ENCODE measurements at places on chromosomes 3 and 15.

- no peak for DNase-seq
Measured at GRCh38 chr15:26391567-26392194, 381.2 kb downstream of the GABRB3 start.

GRCh38 chr15:41417418-41418195 is 712 bp downstream of the RTF1 start:
- peak; percentile 61 for DNase-seq

DNA sequence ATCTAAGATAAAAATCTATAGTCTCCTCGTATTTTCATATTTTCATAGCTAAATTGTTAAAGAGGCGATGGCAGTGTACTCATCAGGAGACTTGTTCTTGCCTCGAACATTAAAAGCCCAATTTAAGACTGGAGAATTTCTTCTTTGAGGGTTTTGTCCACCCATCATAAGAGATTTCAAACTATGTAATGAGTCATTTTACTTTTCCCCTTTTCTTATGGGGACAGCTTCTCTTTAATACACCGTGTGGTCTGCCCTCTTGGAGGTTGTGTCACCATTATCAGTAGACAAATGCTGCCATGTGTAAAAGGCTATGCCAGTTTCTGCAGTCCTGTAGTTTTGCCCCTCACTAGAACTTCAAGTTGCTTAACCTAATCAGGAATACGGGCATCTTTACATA is 16.9 kb downstream of the TGFBR2 start:
- DNase-seq, result no peak

DNA sequence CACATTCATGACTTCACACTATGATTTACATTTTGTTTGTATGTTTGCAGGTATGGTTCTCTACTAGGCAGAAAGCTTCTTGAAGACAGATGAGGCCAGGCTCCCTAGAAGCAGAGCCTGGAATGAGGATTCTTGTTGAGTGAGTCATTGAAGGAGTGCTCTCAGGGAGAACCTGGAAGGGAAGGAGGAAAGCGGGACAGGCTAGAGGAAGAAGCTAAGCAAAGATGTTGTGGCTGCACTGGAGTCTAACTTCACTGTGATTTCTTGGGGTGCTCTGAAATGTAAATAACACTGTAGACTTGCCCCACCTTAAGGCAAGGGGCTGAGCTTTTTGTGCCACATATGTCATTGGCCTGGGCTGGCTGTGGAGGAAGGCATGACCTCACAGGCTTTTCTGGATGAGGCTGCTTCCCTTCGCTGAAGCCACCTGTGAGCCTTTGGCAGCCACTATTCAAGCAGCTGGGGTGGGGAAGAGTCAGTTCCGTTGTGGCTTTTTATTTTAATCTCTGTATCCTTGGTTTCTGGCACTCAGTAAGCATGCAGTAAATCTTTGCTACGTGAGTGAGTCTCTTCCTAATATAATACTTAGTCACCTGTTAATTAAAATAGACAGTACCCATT is 307.3 kb downstream of the SV2B start:
- no peak for DNase-seq

GRCh38 chr15:39095218-39095879 is 485.5 kb upstream of the THBS1 start:
- DNase-seq, result no peak

DNA sequence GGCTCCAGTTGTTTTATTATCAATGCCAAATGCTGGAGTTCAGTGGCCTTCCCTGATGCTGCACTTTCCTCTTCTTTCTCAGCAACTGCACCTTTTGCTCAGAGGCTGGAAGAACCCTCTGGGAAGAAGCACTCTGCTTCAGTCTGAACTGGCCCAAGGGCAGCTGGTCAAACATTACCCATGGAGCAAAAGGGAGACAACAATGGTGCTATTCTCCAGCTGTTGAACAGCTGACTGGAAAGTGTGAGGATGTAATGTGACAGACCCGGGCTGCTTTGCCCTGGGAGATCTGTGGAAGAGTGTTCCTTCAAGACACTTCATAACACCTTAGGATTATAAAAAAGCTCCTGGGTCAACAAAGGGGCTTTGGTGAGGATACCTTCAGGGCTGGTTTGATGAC is 84.9 kb downstream of the EPHB1 start:
- DNase-seq, result no peak

DNA sequence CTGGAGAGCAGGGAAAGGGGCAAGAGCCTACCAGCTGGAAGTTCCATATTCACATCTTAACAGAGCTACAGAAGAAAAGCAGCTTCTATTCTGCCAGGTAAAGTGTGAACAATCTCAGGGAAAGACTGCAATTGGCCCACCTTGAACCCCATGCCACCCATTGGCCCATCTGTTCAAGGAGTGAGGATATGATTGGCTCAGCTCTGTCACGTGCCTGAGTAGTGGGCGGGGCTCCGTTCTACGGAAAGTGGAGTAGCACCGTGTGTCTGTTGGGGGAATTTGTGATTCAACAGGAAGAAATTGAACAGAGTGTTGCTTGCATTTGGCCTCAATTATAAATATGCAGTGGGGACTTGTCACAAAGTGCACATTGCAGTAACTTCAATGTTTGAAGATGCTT is 81.8 kb downstream of the MINAR1 start:
- DNase-seq, result no peak

DNA sequence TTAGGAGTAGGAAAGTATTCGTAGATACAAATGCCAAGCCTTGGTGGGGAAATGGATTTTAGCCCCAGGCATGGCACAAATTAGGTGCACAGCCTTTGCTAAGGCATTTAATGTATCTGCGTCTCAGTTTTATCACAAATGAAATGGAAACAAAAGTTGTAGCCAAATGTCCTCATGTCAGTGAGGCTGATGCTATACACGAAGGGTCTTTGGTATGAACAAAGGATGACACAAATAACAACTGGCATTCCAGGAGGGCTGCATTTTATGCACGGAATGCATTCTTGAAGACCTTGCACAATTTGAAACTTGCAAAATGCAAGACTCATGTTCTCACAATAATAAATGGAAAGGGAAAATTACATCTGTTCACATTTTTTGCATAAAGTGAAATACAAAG is 181.9 kb downstream of the SV2B start:
- no peak for DNase-seq

DNA sequence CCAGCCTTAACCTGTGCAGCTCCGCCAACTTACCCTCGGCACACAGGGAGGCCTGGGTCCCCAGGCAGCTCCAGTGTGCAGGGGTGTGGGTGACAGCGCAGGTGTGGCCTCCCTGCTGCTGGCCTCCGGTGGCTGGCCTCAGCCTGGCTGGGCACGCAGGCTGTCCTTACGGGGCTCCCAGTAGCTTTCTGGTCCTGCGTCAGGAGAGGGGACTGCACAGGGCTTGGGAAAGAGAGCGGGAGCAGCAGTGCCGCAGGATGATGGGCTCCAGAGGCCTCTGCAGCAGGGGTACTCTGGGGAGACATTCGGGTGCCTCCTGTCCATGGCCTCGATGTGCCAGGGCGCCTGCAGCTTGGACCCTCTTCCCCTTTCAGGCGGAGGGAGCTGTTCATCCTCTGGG is 9.4 kb downstream of the APBA2 start:
- no peak for DNase-seq

DNA sequence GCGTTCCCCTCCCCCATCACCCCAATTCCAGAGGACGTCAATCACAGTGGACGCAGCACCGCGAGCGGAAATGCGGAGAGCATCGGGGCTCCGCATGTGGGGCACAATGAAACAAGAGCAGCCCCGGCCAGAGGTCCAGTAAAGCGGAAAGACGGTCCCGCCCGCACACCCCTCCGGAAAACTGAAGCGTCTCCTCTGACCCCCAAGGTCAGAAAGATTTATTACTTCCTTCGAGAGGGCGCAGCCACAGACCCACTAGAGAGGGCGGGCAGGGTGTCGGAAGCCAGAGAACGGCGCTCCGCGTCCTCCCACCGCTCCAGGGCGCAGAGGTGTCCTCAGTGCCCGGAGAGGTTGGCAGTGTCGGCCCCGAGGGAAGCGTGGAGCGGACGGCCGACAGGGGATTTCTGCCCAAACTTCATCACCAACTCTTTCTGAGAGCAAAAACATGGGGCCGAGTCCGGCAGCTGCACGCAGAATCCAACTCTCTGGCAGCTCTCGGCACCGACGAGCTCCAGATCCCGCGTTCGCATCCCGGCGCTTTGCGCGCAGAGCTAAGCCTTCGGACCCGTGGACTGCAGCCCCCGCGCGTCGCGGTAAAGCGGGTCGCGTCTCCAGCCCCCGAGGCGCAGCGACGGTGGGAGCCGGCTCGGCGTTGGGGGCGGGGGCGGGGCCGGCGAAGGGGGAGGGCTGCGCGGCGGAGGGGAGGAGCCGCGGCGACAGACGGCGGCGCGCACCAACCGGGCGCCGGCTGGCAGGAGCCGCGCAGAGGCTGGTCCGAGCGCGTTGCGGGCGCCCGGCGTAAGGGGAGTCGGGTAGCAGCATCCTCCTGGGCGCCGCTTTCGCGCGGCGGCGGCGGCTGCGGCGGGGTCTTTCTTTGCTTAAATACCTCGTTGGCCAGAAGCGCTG is at the start of gene CHST2:
Gene CHST2, plus strand, starts transcription at position 763 of the 906 bp plus-strand sequence. CDS start 1,046 bp downstream, outside the sequence.
- DNase-seq, result peak; percentile 77

DNA sequence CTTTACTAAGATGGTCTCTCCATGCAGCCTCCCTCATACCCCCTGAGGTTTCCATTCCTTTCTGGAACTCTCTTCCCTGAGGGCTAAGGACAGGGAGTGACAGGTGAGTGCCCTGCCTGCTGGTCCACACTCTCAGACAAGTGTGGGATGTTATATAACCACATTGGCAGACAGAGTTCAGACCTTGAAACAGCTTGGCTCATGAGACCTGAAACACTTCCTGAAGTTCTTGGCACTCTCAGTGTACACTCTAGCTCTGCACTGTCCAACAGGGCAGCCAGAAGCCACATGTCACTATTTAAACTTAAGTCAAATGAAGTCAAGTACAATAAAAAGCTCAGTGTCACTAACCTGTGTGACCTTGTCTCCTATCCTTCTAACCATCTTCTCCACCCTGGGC is 188.5 kb downstream of the ZNF621 start:
- DNase-seq, result no peak

- no peak for DNase-seq
Measured at GRCh38 chr3:129410971-129411370, 17.5 kb downstream of the EFCAB12 start.

DNA sequence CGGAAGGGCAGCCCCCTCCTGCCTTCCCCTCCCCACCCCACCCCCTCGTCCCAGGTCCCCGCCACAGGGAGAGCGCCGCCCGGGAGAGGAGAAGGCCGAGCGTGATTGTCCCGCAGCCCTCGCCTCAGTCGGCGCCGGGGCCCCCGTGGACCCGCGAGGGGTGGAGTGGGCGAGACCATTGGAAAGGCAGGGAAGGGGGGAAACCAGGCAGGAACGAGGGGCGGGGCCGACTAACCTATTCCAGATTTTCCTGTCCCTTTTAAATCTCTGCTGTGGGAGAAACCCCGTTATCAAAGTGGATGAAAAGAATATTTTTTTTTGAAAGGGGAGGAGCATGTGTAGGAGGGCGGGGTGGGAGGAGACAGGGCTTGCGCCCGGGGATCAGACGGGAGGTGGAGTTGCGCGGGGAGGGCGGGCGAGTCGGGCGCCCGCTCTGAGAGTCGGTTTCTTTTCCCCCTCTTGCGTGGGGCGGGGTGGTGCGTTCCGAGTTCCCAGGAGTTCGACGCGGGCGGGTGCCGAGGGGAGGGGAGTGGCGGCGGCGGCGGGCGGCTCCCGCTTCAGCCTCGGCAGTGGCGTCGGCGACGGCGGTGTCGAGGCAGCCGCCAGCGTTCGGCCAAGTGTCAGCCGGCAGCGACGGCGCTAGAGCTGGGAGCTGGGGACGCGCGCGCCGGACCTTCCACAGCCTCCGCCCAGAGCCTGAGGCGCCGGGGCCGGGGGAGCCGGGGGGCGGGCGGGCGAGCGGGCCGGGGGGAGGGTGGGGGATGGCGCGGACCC is at the start of gene NECTIN3:
Gene NECTIN3, plus strand, starts transcription at position 560 of the 774 bp plus-strand sequence. Its CDS starts 202 bp downstream, at position 762.
- DNase-seq, result peak; percentile 91

- DNase-seq, result no peak
Measured at GRCh38 chr3:75048650-75049049, 434.2 kb upstream of the CNTN3 start.

DNA sequence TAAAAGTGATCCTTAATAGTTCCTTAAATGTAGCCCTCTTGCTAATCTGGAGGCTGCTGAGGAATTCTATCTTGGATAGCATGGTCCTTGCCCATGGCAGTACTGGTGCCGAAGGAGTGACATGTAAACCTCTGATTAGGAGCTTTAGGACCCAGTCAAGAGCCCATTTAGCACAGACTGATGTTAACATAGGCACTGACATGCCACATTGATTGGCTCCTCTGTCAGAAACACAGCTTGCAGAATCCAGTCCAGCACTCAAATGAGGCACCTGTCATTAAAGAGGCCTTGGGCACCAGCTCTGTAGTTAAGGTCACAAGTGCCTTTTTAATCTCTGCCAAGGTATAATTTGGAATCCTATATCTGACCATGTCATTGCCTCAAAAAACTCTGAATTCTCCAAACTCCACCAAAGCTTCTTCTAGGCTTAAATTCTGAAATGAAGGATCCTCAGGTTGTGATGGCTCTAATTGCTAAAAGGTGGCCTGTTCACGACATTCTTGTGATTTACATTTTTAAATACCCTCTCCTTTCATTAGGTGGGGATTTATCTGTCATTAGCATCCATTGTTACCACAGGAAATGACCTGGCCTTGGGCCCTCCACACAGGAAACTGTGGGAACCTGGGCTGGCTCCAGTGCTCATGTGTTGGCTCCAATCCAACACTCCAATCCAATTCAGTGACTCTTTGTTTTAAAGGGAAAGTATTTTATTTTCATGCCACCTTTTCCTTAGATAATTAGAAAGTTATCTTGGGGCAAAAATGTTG is 57.3 kb upstream of the RNF7 start:
- DNase-seq, result no peak

GRCh38 chr3:188342991-188343732 is 189.2 kb downstream of the LPP start:
- DNase-seq, result no peak

DNA sequence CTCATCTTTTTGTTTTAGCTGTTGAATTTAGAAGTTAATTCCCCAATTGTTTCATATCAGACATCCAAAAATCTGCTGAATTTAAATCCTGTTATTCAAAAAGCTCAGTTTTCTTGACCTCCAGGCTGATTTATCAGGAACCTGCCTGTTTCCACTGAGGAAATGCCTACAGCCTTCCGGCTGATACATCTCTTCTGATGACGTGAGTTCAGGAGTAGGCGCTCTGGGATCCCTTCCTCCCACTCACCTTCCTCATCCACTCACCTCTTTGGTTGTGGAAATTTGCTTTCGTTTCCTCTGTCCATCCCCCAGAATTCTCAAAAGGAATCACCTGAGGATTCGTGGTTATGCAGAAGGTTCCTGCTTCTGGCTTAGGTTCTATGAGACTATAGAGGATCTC is 55.4 kb upstream of the ALDH1A3 start:
- DNase-seq, result no peak

DNA sequence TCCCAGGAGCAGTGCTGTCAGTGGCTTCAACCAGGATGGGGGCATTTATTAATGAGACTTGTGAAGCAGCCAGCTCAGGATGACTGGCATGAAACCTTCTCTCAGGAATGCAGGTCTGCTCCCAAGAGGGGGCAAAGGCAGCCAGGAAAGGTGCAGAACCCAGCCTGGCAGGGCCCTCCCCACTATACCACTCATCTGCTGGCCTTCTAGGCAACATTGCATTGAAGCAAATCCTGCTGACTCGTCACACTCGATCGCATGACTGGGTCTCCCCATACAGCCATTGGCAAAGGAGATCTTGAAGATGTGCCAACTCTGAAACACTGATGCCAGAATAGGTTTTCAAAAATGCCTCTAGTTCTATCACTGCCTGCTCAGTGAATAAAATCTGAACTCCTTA is 65.7 kb upstream of the CMTM7 start:
- no peak for DNase-seq

Data from activated CD8-positive, alpha-beta memory T cell treated with anti-CD3 and anti-CD28 coated beads, Interleukin-2, amount 10 ng/mL, durations not matched to agents 7 days and 5 days (primary cell).